Glomerular endothelial cell (primary cell): ENCODE measurements at places on chromosomes 2 and 18. TPM values are rescaled to one million over a fixed set of nuclear protein-coding genes. Genes with fewer than 3 reads are reported as not detected.

The SCN9A gene
- total RNA-seq: 9.3 and 10.0 TPM in 2 replicates

The ANKRD62 gene
- total RNA-seq: not detected in 2 replicates

The APCDD1 gene
- total RNA-seq: 0.10 and 0.12 TPM in 2 replicates

The ABCB11 gene
- 0.18 TPM in 1 of 2 replicates, not detected in the other for total RNA-seq

The CHPF gene
- 37.0 and 53.7 TPM in 2 replicates for total RNA-seq

The UGT1A5 gene
- total RNA-seq: not detected in 2 replicates

The ACMSD gene
- total RNA-seq: not detected in 2 replicates

DNA sequence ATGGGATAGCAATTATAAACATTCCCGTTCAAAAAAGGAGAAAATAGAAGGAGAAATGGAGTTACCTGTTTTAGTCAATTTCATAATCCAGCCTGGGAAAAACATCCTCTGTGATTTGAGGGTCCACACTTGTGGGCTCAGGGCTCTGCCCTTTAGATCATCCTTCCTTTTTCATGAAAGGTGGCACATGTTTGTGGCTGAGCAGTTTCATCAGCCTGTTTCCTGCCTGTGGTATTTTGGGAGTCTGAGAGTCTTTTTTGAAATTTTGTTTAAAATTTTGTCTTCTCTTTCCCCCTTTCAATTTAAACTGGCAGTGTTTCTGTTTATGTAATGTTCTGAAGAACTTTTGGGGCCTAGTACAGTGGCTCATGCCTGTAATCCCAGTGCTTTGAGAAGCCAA lies 84.0 kb downstream of the KIAA1328 start:
- DNase-seq: no peak

GRCh38 chr2:217186668-217187159 lies 326.9 kb upstream of the TNP1 start:
- DNase-seq: no peak

- DNase-seq: no peak
These were observed 54.5 kb upstream of the UPP2 start for GRCh38 chr2:158047156-158047611.

GRCh38 chr2:157592948-157593347 lies 35.7 kb downstream of the ACVR1C start:
- no peak for DNase-seq

DNA sequence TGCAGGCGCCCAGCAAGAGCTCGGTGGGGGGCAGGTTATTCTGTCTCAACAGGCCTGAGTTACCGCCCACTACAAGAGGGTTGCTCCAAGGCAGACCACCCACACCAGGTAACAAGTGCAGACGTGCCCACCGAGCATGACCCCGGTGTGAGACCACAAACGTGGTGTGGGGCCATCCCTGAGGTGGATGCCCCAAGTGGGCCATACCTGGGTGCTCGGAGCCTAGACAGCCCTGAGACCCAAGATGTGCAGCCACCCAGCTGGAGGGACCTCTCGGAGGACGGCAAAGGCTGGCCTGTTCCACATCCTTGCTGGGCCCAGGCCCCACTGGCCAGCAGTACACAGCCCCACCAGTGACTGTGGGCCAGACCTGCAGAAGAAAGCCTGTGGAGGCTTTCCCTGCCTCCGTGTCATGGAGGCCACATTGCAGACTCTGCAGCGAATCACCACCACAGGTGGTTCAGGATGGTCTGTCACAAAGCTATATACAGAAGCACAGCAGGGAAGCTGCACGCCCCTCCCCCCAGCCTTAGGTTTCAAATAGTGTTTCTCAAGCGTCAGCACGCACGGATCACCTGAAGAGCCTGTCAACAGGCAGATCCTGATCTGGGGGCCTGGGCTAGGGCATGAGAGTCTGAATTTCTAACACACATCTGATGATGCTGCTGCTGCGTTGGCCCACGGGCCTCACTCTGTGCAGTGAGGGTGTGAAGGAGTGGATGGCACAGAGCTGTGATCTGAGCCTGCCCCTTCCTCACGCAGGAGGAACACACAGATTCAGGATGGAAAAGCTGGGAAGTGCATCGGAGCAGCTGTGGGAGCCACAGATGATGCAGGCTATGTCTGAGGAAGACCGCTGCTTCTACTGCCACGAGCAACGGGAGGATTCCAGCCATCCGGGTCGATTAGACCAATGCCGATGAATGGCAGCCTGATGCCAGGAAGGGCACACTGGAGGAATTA lies 96.8 kb downstream of the UXS1 start:
- no peak for DNase-seq

DNA sequence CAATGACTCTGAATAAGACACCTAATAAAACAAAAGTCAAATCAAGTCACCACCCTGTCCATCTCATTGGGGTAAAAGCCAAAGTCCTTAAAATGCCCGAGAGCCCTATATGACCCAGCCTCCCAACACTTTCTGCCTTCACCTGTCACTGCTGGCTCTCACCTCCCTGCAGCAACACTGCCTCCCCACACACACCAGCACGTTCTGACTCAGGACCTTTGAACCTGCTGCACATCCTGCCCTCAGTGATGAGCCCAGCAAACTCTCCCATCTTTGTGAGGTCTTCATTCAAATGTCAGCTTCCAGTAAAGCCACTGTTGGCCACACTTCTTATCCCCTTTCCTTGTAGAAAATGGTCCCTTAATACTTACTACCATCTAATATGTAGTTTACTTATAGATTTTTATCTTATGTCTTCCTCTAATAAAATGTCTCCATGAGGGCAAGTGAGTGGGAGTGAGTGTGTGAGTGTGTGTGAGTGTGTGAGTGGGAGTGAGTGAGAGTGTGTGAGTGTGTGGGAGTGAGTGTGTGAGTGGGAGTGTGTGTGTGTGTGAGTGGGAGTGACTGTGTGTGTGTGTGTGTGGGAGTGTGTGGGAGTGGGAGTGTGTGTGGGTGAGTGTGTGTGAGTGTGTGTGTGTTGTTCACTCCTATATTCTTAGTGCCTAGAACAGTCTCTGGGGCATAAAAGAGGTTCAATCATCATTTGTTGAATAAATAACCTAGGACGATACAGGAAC lies 504.7 kb downstream of the EIPR1 start:
- no peak for DNase-seq

- no peak for DNase-seq
These were observed 43.2 kb downstream of the SLC5A7 start for GRCh38 chr2:108029496-108029895.

- DNase-seq: no peak
These were observed 13.5 kb upstream of the UBXN4 start for GRCh38 chr2:135728064-135728743.

DNA sequence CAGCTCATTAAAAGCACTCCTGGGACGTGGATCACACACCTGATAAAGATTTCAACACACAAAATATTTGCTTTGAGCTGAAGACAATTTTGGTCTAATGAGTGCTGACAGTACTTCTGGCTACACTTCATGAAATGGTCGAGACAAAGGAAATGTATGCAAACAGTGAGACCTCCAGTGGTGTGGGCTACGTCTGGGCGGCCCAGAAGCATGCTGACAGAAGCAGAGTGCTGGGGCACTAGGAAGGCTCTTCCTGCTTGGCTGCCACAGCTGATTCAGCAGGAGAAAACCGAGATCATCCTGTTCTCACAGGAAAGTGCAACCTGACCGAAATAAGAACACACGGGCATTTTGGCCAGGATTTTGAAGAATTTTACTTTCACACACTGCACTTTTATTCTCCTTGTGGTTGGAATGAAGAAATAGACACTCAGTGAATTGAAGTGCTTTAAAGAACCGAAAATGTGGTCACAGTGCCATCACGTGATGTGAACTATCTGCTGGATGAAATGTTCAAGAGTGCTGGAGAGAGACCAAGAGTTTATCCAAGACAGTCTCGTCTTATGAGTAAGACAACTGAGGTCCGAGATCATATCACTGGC lies 149.5 kb downstream of the CCBE1 start:
- no peak for DNase-seq

- DNase-seq: no peak
These were observed 3.6 kb upstream of the PROM2 start for GRCh38 chr2:95270541-95271081.

DNA sequence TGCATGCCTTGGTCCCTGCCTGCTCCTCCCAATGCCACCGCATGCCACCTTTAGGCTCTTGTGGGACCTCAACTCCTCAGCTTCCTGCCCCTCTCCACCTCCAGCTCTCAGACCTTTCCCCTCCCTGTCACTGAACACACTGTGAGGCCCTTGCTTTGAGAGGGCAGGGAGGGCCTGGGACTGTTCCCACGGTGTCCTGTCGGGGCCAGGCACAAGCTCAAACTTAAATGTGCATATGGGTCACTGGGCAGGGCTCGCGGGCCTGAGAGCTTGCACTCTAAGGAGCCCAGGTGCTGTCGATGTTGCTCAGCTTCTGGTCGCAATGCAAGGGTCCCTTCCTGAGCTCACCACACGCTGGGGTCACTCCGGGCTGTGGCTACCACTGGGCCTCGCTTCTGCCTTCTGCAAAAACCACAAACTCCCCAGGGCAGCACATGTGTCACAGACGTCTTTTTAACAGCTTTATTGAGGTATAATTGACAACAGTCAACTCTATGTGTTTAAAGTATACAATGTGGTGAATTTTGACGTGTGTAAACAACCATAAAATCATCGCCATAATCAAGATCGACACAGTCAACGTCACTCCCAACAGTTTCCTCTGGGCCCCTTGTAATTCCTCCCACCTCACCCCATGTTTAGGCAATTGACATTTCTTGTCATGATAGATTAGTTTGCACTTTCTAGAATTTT lies 11.9 kb upstream of the B3GNT7 start:
- no peak for DNase-seq

DNA sequence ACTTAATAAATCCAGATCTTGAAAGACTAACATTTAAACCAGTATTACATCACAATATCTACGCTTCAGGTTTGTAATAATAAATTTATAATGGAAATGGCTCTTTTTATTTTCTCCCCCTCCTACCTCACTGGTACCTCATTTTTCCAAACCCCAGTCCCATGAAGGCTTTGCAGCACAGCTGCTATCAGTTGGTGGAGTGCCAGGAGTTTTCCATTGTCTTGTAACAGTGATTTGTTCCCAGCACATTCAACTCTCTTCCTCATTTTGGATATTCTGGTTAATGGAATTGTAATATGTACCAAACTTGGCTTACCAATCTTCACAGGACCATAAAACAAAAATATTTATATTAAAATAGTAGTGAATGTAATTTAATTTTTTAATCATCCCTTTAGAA lies 91.2 kb downstream of the VRK2 start:
- no peak for DNase-seq

GRCh38 chr2:18971069-18971378 lies 381.7 kb upstream of the NT5C1B start:
- no peak for DNase-seq

DNA sequence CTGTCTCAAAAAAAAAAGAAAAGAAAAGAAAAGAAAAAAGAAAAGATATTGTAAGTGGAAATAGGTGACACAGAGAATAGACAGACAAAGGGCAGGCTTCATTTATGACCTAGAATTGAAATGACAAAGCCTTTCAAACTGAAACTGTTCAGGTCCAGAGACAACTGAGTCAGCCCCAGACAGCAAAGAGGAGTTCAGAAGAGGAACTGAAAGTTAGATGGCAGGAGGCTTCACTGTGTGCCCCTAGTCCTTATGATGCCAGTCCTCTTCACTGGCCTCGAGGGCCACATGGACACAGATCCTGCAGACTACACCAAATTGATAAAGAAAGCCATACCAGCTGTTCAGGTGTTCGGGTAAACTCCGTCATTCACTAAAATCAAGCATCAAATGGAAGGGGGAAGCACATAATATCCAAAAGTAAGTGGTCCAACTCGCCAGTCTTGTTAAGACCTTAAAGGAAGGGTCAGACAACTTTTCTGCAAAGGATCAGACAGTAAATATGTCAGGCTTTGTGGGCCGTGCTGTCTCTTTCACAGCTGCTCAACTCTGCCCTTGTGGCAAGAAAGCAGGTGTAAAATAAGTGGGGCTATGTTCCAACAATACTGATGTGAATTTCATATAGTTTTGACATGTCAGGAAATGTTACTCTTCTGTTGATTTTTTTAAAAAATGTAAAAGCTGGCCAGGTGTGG lies 231.9 kb upstream of the MGAT5 start:
- no peak for DNase-seq

GRCh38 chr2:222582928-222583327 lies 73.0 kb downstream of the FARSB start:
- no peak for DNase-seq

DNA sequence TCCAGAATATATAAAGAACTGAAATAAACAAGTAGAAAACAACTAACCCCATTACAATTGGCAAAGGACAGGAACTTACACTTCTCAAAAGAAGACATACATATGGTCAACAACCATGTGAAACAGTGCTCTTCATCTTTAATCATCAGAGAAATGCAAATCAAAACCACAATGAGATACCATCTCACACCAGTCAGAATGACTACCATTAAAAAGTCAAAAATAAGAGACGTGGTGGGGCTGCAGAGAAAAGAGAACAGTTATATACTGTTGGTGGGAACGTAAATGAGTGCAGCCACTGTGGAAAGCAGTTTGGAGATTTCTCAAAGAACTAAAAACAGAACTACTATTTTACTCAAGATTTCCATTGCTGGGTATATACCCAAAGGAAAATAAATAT lies 1696.3 kb upstream of the TMEFF2 start:
- no peak for DNase-seq
